ENCODE measurements at places on chromosomes 12 and 14.

DNA sequence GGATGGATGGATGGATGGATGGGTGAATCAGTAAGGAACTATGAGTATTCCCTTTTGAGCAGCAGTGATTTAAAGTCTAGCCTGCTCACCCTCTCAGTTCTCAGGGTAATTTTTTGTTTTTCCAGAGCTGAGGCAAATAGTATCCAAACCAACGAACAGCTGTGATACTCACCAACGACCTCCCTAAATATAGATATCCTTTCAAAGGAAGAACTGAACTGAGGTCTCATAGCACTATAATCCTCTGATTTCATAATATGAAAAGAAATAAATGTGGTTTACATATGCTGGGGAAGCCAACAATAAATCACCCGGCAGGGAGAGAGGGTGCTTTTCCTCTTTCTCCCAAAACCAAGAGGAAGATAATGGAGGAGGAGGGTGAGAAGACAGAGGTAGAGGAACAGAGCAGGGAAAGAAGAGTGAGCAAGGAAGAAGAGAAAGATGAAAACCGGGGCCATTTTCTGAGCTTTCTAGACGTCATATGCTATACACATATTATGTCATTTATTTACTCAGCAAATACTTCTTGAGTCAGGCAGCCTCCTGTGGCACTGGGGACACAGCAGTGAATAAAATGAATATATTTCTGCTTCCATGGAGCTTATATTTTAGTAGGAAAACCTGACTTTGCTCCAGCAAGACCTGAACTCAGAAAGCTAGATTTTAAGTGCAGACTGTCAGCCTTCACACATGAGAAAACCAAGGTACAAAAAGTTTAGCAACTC lies 710.7 kb upstream of the TBX3 start:
- no peak for DNase-seq

DNA sequence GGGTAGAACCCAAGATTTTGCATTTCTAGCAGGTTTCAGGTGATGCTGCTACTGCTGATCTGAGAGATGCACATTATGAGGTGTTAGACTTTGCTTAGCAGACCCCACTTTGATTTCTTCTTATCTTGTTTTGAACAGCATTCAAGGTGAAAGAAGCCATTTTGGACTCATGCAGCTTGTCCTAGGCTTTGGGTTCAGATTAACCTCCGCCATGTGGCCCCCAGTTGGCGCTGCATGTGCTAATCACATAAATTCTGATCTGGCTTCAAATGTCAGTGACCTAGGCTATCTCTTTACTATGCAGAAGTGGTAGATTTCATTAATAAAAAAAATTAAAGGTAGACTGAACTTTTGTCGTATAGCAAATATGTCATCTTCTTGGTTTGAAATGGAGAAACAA lies 89.8 kb upstream of the DYRK2 start:
- no peak for DNase-seq

- no peak for DNase-seq
Measured at GRCh38 chr12:124369055-124369826, 74.3 kb downstream of the RFLNA start.

DNA sequence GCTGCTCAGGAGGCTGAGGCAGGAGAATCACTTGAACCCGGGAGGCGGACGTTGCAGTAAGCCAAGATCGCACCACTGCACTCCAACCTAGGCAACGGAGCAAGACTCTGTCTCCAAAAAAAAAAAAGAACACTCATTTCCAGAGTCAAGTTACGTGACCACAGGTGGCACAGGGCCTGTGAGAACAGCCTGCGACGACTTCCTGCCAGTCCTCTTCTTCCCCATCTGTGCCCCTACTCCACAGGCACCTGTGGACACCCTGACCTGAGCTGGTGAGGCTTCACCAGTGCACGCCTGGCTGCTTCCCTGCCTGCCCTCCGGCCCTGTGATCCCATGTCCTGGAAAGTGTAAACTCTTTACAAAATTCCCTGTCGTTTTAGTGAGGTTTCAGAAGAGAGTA lies 77.7 kb downstream of the PPP2R5C start:
- no peak for DNase-seq

- no peak for DNase-seq
Measured at GRCh38 chr14:61106959-61107641, 126.1 kb downstream of the SLC38A6 start.

DNA sequence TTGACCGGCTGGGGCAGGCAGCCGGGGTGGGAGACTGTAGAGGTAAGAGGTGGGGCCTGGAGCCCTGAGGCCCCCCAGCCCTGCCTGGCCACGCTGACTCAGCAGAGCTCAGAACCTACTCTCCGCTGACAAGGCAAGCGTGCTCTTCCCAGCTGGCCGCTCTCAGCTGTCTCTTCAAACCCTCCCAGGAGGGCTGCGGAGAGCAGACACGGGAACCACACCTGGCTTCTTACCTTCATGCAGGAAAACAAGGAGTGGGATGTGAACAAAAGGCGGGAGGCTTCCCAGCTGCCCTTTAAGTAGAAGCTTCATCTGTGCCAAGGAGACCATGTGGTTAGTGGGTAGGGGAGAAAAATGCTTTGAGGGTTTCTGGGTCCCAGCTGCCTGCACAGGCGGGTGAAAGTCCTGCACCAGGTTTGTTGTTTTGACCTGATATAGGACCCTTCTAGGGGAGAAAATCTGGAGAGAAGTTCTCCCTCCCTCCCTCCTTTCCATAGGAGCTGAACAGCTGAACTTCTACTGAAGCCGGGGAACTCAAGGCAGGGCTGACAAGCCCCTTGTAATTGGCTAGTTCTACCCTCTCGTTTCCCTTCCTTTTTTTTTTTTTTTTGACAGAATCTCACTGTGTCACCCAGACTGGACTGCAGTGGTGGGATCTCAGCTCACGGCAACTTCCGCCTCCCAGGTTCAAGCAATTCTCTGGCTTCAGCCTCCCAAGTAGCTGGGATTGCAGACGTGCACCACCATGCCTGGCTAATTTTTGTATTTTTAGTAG lies 12.8 kb upstream of the TESC start:
- DNase-seq, result no peak

GRCh38 chr12:2344476-2344875 lies 291.7 kb downstream of the CACNA1C start:
- no peak for DNase-seq
